Dermis microvascular lymphatic vessel endothelial cell (primary cell): ENCODE measurements at places on chromosomes 12 and 14. TPM values are rescaled to one million over a fixed set of nuclear protein-coding genes. Genes with fewer than 3 reads are reported as not detected.

GRCh38 chr12:111197376-111197944 lies 171.4 kb downstream of the PHETA1 start:
- no peak for DNase-seq

GRCh38 chr12:29980304-29980703 lies 196.6 kb upstream of the TMTC1 start:
- no peak for DNase-seq

POTEG gene
- total RNA-seq, result not detected in 2 replicates

DNA sequence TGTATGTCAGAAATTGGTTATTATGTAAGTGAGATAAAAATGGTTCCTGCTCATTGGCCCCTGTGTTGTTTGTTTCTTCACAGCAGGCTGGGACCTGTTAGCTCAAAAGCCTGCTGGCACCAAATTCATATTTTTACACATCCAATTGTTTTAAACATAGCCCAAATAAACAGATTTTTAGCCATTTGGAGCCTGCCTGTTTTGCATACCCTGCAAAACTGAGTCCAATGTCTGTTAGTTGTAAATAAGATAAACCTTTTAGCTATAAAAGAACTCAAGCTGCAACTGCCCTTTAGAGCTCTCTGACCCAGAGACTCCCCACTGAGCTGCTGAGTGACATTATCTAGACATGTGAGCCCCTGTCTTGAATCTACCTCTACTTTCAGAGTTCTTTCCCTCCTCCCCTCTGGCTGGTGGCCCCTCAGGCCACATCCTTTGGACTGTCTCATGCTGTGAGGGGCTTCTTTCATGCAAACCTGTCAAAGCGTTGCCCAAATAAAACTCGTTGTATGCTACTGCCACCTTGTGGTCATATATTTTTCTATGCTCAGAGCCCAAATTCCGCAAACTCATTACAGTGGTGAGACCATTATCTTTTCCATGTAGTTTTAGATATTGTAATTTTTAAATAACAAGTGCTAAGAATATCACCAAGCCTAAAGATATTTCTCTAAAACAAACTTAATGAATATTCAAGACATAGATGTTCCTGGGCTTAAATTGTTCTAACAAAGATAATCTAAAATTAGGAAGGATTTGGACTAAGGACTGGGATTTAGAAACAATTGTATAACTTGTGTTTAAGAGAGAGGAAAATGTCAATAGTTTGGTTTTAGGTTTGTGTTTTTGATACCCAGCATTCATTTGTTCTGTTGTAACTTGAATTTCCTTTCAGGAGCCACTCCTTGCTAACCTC lies 337.9 kb downstream of the AACS start:
- DNase-seq, result peak; percentile 14

COX6A1 gene
- total RNA-seq, result 417 and 434 TPM in 2 replicates
